ENCODE measurements at places on chromosomes 4 and X. TPM values are rescaled to one million over a fixed set of nuclear protein-coding genes. Genes with fewer than 3 reads are reported as not detected.

DNA sequence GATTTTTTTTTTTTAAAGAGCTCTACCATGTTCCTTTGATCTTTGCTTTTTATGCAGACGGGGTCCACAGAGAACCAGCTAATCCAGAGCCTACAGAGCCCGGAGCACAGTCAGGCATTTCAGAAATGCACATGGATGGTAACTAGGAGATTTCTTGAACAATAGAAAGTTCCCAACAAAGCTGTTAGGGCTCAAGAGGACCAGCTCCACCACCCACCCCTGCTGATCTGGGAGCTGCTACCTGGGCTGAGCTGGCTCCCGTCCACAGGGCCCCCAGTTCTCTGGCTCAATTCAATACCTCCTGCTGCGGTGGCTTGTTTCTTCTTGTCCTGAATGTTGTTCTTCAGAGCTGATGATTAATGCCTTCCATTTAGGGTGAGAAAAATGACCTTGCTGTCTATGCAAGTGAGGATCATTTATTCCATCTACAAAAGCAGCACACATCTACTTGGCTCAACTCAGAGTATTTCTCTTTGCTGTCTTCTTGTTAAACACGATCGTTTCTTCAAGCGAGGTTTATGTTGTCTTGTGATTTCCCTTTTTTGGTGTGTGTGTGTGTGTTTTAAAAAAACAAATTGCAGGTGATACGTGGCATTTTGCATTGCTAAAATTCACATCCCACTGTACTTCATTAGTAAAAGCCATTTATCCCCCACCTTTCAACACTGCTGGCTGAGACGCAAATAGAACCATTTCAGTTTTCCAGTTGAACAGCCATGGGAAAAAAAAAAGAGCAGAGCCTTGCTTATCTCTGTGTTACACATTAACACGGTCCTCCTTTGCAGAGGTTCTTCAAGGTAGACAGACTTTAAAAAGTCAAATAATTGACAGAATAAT, 31.3 kb downstream of the IGFBP7 start:
- no peak for DNase-seq

- DNase-seq: no peak
These were observed 9.6 kb downstream of the CA5B start for GRCh38 chrX:15747626-15748173.

GRCh38 chrX:44244008-44244407, 99.5 kb downstream of the EFHC2 start:
- DNase-seq: no peak

- DNase-seq: no peak
These were observed 223.4 kb upstream of the RPL34 start for GRCh38 chr4:108396900-108397497.

DNA sequence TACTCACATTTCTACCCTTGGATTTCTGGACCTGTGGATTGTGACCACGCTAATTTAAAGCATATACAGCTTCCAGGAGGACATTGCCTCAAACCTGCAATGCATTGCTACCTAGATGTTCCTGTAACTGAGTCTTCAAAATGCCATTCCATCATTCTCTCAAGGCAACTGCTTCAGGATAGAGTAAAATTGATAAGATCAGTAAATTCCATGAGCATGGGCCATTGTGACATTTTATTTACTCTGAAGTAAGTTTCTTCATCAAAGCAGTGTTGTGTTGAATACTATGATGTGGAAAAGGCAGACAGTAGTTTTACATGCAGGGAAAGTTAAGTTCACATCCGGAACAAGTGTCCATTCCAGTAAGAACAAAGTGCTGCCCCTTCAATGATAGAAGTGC, 991.0 kb downstream of the ARAP2 start:
- DNase-seq: no peak

- DNase-seq: no peak
These were observed 3.1 kb downstream of the MTMR1 start for GRCh38 chrX:150696331-150696730.

DNA sequence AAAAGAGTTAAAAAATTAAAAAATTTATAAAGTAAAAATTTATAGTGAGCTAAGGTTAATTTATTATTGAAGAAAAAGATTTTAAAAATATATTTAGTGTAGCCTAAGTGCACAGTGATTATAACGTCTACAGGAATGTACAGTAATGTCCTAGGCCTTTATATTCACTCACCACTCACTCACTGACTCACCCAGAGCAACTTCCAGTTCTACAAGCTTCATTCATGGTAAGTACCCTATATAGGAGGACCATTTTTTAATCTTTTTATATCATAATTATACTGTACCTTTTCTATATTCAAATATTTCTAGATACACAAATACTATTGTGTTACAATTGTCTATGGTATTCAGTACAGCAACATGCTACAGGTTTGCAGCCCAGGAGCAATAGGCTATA, 1623.2 kb downstream of the RPA4 start:
- no peak for DNase-seq

- DNase-seq: no peak
These were observed 55.9 kb downstream of the FHDC1 start for GRCh38 chr4:152992027-152992426.

DNA sequence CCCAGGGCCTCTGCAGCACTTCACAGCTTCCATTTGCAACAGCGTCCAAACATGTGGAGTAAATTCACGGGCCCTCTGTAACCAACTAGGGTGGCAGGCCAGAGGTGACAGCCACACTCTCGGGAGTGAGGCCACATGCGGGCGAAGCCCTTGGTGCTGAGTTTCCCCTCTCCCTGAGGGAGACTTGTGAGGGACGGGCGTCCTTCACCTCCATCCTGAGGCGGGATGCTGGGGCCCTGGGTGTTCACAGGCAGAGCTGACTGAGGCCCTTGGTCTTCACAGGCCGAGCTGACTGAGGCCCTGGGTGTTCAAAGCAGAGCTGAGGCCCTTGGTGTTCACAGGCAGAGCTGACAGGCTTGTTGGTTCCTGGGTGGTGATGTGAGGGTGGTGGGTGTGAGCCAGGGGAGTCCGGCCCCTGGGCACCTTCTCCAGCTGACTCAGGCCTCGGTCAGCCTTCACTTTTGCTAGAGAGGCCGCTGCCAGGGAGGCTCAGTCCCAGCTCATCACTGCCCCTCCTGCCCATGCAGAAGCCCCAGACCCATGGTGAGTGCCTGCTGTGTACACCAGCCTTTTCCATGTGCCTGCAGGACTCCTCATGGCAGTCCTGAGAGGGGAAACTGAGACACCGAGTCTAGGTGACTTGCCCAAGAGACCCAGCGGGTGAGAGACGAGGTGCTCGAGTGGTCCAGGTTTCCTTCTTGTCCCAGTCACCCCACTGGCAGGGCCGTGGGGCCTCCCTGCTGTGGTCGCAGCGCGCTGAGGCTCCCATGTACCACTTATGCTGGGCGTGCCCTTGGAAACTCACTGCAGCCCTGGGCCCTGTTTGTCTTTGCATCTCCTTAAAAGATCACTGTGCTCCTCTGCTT, 8.5 kb downstream of the WFS1 start:
- DNase-seq: no peak

DNA sequence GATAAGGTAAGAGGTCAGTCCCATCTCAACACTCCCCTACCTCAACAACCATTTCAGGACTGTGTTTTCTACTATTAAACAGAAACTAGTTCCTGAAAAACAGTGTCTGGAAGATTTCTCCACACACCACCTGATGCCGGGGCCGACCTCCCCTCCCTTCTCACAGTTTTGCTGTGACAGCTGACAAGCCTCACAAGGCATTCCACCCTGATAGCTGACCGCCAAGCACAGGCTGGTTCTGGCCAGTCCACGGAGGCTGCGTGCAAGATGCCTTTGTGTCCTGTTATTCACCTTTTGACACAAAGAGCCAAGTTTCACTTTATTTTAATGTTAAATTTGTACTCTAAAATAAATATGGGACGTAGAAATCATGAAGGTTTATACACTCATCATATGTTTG, 758.6 kb downstream of the PDHA2 start:
- no peak for DNase-seq

- DNase-seq: no peak
These were observed 191.2 kb upstream of the INTU start for GRCh38 chr4:127441571-127441970.

GRCh38 chrX:11437642-11438379, 144.6 kb downstream of the AMELX start:
- no peak for DNase-seq

- DNase-seq: no peak
These were observed 62.9 kb downstream of the BRCC3 start for GRCh38 chrX:155134255-155134654.

- DNase-seq: no peak
These were observed 73.3 kb downstream of the SOX3 start for GRCh38 chrX:140431521-140431920.

DNA sequence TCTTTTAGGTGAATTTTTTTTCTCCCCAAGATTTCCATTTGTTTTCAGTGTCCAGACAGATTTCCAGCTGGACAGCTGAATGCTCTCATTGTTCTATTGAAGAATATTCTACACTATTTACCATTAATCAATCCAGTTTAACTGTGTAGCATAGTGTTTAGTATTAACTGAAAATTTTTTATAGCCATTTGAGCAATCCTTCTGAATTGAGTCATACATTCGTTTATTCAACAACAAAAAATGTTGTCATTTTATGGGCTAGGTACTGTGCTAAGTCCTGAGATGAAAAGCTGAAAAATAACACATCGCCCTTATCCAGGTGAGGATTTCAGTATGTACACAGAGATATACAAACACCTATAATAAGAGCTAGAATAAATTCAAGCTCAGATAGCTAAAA, 223.3 kb downstream of the COL25A1 start:
- no peak for DNase-seq

- DNase-seq: no peak
These were observed 36.6 kb upstream of the CDKN2AIP start for GRCh38 chr4:183407635-183408464.

GRCh38 chr4:121988950-121989349, 37.1 kb upstream of the TRPC3 start:
- no peak for DNase-seq

DNA sequence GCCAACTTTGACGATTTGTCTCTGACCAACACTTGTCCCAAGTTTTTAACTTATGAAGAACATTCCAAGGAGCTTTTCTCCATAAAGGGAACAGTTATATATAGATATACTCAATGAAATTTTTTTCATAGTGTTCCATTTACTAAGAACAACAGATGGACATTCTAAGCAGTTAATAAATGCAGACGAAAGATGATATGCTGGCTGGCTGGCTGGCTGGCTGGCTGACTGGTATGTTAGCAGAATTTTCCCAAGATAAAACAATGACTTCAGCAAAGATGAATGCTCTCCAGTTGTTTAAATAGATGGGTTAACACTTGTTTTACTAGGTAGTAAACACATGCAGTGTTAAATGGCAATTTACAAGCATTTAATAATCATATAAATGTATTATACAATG, 62.2 kb downstream of the SPANXN3 start:
- no peak for DNase-seq

GRCh38 chr4:57040510-57040909, 61.8 kb downstream of the POLR2B start:
- DNase-seq: no peak

GRCh38 chrX:2159393-2159792, 341.4 kb downstream of the DHRSX start:
- no peak for DNase-seq

GRCh38 chr4:42683393-42683792, 26.5 kb upstream of the ATP8A1 start:
- no peak for DNase-seq

- DNase-seq: no peak
These were observed 6.8 kb downstream of the CFAP99 start for GRCh38 chr4:2425386-2426068.

The ATOH1 gene
- total RNA-seq: 0.61 TPM

The UGT2B7 gene
- total RNA-seq: not detected

The TIGD2 gene
- 5.7 TPM for total RNA-seq

The TMPRSS11A gene
- total RNA-seq: not detected

The CFAP47 gene
- not detected for total RNA-seq

The H2BW2 gene
- not detected for total RNA-seq

The TRIM60 gene
- total RNA-seq: not detected

The C4orf51 gene
- total RNA-seq: not detected

The USP46 gene
- total RNA-seq: 53.4 TPM

The ETDB gene
- not detected for total RNA-seq
